ENCODE measurements at places on chromosomes 1 and 21. TPM values are rescaled to one million over a fixed set of nuclear protein-coding genes. Genes with fewer than 3 reads are reported as not detected.
A peak's percentile ranks its signal among the peaks of the same experiment; 100 is the strongest.

The OR10R2 gene
- total RNA-seq = not detected

The ALDH4A1 gene
- total RNA-seq = 12.5 TPM

The LTN1 gene
- total RNA-seq = 21.2 TPM

The SMCP gene
- not detected for total RNA-seq

The FOXO6 gene
- not detected for total RNA-seq

The ADAMTS1 gene
- not detected for total RNA-seq

The FCAMR gene
- not detected for total RNA-seq

The NKAIN1 gene
- not detected for total RNA-seq

The AHDC1 gene
- 7.7 TPM for total RNA-seq

The KRTAP15-1 gene
- total RNA-seq = not detected

DNA sequence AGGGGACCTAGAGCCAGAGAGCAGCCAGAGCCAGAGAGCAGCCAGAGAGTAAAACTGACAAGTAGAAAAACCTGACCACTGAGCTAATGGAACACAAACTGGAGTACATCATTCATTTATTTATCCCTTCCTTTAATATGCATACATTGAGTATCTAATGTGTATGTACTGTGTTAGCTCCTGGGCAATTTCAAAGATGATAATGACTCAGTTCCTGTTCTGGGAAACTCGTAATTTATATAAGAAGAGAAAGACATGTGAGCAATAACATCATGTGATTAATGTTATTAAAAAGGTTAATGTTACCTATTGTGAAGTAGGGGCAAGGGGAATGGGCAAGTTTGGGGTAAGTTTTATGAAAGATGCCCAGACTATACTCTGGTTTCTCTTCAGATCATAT, 199.9 kb downstream of the TNR start:
- DNase-seq = no peak

DNA sequence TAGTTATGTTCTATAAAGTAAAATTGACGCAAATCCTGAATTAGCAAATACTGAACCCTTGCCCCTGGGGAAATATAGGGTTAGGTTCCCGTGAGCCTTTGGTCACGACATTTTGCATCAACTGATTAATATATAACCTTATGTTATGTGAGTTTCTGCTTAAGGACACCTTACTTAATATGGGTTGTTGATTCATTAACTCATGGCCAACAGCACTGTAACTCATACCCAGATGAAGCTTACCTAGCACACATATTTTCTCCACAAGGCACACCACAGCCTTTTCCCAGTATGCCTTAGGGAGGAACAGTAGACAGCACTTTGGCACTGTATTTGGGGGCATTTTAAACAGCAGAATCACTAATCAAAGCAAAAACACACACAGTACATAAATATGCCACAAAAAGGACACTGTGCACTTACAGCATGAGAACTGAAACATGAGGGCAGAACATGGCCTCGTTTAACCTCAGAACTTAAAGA, 15.1 kb downstream of the INAVA start:
- no peak for DNase-seq

DNA sequence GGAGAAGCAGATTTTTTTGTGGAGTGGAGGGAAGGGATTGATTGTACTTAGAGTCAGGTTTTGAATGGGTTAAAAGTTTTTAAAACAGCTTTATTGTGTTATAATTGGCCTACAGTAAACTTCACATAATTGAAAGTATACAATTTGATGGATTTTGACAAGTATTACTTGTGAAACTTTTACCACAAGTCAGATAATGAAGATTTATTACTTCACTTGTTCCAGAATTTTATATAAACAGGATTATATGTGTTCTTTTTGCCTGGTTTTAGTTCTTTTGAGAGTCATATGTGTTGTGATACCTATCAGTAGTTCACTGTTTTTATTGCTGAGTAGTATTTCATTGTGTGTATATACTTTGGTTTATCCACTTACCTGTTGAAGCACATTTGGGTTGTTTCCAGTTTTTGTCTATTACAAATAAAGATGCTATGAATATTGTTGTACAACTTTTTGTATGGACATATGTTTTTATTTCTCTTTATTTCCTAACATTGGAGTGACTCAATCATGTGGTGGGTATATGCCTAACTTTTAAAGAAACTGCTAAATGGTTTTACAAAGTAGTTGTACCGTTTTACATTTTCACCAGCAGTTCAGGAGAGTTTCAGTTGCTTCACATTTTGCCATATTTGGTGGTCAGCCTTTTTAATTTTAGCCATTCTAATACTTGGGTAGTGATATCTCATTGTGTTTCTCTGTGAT, 71.0 kb downstream of the DYRK1A start:
- DNase-seq = no peak

DNA sequence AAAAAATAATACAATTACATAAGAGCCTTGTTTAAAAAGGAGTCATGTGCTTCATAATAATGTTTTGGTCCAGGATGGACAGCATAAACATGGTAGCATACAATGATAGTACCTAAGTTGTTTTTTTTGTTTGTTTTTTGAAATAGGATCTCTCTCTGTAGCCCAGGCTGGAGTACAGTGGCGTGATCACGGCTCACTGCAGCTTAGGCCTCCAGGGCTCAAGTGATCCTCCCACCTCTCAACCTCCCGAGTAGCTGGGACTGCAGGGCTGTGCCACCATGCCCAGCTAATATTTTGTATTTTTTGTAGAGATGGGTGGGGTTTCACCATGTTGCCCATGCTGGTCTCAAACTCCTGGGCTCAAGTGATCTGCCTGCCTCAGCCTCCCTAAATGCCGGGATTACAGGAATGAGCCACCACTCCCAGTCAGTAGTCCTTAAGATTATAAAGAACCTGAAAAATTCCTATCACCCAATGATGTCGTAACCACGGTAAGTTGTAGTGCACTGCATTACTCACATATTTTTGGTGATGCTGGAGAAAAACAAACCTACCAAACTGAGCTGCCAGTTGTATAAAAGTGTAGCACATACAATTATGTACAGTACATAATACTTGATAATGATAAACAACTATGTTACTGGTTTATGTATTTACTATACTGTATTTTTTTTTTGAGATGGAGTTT, 22.4 kb upstream of the RCOR3 start:
- no peak for DNase-seq

- no peak for DNase-seq
Measured at GRCh38 chr1:36717431-36717830, 234.7 kb upstream of the CSF3R start.

DNA sequence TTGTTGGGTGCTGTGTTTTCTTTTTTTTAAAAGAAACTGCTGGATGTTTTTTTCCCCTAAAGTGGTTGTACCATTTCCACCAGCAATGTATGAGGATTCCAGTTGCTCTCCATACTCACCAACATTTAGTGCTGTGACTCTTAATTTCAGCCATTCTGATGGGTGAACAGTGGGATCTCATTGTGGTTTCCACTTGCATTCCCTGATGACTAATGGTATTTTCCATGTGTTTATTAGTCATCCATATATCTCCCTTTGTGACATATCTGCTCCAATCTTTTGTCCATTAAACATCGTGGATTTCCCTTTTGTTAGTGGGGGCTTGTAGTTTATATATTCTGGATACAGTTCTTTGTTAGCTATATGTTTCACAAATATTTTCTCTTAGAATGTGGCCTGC, 206.0 kb downstream of the CAMTA1 start:
- no peak for DNase-seq

GRCh38 chr1:154760469-154760933, 109.6 kb downstream of the KCNN3 start:
- peak; percentile 85 for DNase-seq

GRCh38 chr1:202516434-202516877, 168.0 kb downstream of the PPP1R12B start:
- DNase-seq = no peak

DNA sequence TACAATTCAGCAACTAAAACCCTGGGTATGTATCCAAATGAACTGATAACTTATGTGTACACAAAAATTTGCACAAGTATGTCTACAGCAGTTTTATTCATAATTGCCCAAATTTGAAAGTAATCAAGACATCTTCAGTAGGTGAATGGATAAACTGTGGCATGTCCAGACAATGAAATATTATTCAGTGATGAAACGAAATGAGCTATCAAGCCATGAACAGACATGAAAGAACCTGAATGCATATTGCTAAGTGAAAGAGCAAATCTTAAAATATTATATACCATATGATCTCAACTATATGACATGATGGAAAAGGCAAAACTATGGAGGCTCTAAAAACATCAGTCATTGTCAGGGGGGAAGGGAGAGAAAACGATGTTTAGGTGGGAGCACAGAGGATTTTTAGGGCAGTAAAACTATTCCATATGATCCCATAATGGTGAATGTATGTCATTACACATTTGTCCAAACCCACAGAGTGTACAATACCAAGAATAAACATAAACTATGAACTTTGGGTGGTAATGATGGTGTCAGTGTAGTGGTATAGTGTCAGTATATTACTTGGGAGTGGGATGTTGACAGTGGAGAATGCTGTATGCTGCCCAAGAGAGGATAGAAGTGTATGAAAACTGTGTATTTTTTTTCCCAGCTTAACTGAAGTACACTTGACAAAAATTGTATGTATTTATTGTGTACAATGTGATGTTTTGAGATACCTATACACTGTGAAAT, 92.8 kb upstream of the PPP2R5A start:
- DNase-seq = no peak

DNA sequence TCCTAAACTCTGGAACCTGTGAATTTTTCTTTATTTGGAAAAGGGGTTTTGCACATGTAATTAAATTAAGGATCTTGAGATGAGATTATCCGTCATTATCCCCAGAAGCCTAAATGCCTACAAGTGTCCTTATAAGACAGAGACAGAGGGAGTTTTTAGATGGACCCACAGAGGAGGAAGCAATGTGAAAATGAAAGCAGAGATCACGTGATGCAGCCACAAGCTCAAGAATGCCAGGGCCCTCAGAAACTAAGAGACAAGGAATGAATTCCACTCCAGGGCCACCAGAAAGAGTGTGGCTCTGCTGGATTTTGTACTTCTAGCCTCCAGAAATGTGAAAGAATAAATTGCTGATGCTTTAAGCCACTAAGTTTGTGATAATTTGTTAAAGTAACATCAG, 183.6 kb upstream of the UBE2U start:
- DNase-seq = peak; percentile 29

GRCh38 chr1:200073286-200073637, 45.8 kb downstream of the NR5A2 start:
- DNase-seq = no peak

DNA sequence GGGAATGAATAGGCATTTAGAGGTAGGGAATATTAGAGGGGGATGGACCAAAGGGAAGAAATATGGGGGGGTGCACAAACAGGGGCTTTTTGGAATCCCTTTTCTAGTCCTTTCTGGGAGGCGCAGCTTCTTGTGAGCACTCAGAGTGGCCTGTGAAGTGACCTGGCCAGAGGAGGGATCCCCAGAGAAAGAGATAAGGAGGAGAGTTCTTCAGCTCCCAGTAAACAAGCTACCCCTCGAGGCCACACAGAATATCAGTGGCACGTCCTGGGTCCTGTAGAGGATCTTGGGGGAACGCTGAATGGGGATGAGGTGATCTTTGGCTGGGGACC, 19.4 kb downstream of the VANGL2 start:
- no peak for DNase-seq

GRCh38 chr1:5678759-5679158, 313.5 kb downstream of the NPHP4 start:
- no peak for DNase-seq

GRCh38 chr1:60942291-60942690, 140.1 kb upstream of the NFIA start:
- DNase-seq = no peak

- peak; percentile 48 for DNase-seq
Measured at GRCh38 chr1:41486371-41487125, 2.1 kb upstream of the EDN2 start.

- no peak for DNase-seq
Measured at GRCh38 chr1:113322439-113322838, 67.9 kb upstream of the MAGI3 start.

DNA sequence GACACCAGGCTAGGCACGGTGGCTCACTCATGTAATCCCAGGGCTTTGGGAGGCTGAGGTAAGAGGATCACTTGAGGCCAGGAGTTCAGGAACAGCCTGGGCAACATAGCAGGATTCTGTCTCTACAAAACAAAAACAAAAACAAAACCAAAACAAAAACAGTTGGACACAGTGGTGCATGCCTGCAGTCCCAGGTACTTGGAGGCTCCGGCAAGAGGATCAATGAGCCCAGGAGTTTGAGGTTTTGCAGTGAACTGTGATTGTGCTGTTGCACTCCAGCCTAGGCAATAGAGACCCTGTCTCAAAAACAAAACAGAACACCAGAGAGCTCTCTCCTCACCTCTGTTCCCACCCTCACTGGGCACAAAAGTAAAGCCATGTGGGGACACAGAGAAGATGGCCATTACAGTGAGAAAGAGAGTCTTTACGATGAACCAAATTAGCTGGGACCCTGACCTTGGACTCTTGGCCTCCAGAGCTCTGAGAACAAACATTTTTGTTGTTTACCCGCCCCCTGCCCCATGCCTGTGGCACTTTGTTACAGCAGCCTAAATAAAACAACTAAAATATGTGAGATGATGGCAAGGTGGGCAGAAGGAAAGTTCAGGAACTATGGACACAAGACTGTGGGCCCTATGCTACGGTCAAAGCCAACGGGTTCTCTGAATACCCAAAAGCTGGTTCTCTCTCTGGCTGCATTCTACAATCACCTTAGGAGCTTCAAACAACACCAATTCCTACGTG, 9.8 kb downstream of the NADK start:
- no peak for DNase-seq

GRCh38 chr1:54077359-54077758, 24.0 kb downstream of the TCEANC2 start:
- DNase-seq = no peak

- no peak for DNase-seq
Measured at GRCh38 chr1:47415728-47416318, at the start of gene FOXE3. Gene FOXE3 (plus strand): TSS chr1:47416285. CDS start chr1:47416316, 31 bp downstream.

GRCh38 chr1:110465038-110465813, 14.3 kb downstream of the PROK1 start:
- no peak for DNase-seq

- no peak for DNase-seq
Measured at GRCh38 chr21:46393451-46393940, 65.2 kb upstream of the DIP2A start.

GRCh38 chr1:160192234-160192633, 1.9 kb downstream of the CASQ1 start:
- DNase-seq = no peak

DNA sequence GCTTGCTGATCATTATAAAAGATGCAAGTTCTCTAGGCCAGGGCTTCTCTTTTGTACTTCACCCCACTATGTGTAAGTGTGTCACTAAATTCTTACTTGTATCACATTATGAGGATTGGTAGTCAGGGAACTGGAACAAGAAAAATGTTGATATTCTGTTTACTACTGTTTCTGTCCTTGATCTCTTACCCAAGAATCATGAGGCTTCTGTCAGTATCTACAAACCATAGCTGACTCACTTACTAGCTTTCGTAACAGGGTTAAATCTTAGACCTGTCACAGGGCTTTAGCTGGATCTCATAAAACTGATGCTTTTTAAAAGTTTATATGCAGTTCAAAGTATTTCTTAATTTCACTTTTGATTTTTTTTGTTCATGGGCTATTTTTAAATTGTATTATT, 681.2 kb downstream of the PLPP3 start:
- no peak for DNase-seq

DNA sequence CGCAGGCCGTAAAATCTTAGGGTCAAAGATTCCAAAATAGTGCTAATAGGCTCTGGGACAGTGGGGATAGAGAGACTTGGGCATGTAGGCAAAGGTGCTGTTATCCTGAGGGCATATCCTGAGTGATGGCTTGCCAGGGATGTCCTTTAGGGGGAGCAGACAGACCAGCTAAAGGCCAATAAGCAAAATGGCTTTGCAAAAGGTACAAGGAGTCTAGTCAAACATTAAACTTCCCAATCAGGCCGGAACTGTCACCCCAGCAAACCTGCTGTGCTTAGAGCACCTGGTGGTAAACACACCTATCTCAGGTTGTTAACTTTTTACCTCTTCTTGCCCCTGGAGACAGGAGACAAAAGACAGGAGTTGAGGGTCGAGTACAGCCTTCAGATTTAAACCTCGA, 49.1 kb downstream of the TRABD2B start:
- no peak for DNase-seq
